ENCODE measurements at places on chromosomes 16 and 17. TPM values are rescaled to one million over a fixed set of nuclear protein-coding genes. Genes with fewer than 3 reads are reported as not detected.

Gene CFAP97D1
- total RNA-seq, result not detected

GRCh38 chr16:67028167-67028695 lies 718 bp upstream of the CBFB start:
- no peak for DNase-seq

DNA sequence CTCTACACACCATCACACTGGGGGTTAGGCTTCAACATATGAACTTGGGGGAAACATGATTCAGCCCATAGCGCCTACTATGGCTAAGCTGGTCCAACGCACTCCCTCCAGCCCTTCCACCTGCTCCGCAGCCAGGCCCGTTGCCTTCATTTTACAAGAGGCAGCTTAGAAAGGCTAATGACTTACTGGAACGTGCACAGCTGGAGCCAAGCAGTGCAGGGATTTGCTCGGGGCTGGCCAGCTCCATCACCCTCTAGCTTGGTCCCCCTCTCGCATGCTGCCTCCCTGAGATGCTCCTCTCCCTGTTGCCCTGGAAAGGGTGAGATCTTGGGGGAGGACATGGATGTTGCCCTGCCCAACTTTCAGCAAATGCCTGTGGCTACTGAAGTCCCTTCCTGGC lies 2.8 kb upstream of the CACNG1 start:
- DNase-seq, result no peak

GRCh38 chr16:22683730-22684573 lies 130.0 kb upstream of the HS3ST2 start:
- DNase-seq, result no peak

Gene LGALS9B
- not detected for total RNA-seq

GRCh38 chr16:88761143-88761534 lies 23.9 kb downstream of the PIEZO1 start:
- DNase-seq, result no peak

DNA sequence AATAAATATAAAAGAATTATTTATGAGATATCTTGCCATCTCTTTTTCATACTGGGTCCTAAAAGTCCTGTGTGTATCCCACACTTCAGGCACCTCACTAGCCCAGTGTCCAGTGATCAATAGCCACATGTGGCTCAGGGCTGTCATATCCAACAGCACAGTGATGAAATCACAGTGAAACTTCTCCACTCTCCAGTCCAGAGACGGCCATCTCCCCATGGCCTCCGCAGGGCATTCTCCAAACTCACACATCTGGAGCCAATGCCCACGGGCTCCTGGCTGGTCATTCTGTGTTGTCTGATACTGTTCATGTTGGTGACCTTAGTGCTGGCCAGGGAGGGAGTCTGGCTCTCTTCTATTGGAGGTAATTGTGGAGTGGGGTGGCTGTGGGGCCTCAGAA lies 125.2 kb upstream of the SDK2 start:
- no peak for DNase-seq

Gene NEUROD2
- not detected for total RNA-seq

GRCh38 chr17:41322903-41323895 lies 7.7 kb upstream of the KRTAP17-1 start:
- DNase-seq, result no peak

Gene TERB1
- total RNA-seq, result 0.36 TPM

DNA sequence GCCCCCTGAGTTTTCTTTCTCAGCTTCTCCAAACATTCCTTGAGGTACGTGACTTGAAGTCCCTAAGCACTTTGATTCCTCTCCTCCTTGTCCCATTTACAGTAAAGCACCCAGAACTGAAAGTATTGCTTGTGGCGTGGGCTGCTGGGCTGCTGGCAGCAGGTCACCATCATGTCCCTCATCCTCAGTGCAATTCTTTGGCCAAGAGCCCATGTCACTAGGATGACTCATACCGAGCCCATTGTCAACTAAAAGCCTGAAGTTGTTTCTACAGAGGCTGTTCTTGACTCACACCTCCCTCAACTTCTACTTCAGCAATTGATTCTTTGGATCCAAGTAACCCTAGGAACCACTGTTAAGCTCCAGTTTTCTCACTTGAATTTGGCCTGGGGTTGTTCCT lies 54.3 kb downstream of the KPNA2 start:
- peak; percentile 84 for DNase-seq

DNA sequence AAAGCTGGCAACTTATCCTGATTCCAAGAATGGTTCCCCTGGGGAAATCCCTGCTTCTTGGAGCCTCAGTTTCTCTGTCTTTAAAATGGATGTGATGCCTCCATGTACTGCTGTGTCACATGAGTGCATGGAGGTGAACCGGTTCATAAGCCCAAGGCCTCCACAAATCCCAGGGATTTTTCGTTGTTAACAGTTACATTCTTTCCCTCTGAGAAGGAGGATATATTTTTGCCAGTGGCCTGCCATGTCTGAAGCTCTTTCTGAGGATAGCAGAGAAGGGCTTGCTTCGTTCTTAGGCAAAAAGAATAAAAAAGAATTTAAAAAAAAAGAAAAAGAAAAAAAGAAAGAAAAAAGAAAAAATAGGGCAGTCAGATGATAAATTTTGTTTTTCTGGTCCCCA lies 52.2 kb upstream of the CIBAR2 start:
- DNase-seq, result peak; percentile 61

DNA sequence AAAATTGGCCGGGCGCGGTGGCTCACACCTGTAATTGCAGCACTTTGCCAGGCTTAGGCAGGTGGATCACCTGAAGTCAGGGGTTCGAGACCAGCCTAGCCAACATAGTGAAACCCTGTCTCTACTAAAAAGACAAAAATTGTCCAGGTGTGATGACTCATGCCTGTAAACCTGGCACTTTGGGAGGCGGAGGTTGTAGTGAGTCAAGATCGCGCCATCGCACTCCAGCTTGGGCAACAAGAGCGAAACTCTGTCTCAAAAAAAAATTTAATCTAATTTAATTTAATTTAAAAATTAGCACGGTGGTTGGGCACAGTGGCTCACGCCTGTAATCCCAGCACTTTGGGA lies 1.6 kb upstream of the HBQ1 start:
- no peak for DNase-seq

DNA sequence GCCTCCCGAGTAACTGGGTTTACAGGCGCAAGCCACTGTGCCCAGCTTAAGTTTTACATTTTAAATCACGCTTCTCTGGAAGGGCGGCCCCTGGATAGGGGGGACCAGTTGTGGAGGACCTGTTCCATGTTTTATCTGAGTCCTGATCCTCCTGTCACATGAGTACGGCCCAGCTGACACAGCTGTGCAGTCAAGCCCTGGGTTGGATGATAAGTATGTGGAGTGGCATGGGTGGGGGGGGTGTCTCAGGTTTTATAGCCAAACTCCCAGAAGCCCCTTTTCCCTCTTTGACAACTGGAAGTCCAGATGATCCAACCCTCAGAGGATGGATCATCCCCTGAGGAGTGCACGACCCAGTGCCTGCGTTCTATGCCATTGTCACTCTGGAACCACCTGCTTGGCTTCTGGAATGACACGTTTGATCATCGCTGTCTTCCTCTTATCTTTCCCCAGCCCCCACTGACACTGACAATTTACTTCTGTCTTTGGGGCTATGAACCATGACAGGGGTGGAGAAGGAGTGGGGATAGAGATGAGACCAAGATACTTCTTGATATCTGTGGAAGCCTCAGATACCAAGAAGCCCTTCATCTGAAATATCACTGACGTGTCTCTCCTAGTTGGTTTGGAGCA lies 191.2 kb downstream of the MSI2 start:
- DNase-seq, result no peak

Gene KRTAP4-3
- not detected for total RNA-seq

DNA sequence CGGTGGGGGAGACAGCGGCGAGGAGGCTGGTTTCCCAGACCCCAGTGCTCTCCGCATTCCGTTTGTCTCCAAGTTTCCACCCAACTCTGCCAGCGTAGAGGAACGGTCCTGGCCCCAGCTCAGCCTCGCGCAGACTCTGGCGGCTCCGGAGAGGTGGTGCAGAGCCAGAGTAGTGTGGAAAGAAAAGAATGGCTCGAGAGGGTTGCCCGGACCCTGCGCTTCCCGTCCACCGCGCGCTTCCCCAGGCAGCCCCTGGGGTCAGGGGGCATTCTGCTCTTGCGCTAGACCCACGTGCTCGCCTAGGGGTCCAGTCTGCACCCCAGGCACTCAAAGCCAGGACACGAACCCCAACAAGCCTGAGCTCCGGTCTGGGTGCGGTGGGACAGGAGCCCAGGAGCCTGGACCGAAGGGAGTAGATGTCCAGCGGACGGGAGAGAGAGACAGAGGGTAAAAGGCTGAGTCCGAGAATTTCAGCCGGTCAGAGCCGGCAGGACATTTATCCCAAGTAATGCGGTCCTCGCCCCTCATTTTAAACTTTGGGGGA lies 3.8 kb downstream of the PMP22 start:
- peak; percentile 94 for DNase-seq

DNA sequence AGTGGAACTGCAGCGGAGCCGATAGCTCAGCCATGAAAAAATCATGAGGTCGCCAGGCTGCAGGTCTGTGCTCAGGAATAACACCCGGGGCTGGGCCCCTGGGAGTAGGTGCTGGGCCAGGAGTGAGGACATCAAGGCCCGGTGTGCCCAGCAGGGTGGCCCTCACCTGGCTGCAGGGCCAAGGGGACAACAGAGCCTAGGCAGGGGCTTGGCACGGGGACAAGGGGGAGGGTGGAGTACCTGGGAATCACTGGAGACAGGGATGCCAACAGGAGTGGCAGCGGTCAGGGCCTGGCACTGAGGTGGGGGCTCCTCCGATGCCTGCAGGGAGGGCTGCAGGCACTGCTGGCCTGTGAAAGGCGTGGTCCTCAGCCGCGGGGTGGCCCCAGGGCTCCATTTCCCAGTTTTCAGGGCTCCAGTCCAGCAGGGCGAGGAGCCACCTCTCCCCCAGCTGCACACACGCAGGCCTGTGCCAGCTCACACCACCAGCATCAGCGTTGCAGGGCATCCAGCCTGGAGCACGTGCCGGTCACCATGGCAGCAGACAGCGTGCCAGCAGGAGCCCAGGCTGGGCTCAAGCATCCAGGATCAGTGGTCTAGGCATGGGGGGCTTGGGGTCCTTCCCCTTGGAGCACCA lies 4.7 kb upstream of the FSCN2 start:
- DNase-seq, result peak; percentile 97

GRCh38 chr17:16948587-16949376 lies 23.1 kb downstream of the TNFRSF13B start:
- DNase-seq, result no peak

GRCh38 chr17:48647103-48647962 lies 21.2 kb upstream of the HOXB9 start:
- peak; percentile 84 for DNase-seq

Measured in osteoblast (primary cell).